ENCODE measurements at places on chromosomes 13 and 19.
A peak's percentile ranks its signal among the peaks of the same experiment; 100 is the strongest.

DNA sequence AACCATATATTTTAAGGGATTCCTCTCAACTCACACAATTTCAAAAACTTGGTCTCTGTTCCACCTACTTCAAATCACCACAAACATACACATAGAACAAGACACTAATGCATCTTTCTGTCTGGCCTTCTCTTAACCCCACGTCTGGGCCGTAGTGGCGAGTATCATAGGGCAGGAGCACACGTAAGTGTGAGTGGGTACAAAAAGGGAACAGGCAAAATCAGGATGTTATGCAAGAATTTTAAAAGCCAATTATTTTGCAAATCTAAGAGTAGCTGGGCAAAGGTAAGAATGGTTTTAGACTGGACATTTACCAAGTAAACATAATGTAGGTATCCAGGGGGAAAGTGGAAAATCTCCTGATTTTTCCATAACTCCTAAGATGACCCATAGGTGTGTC is 35.1 kb downstream of the MTMR6 start:
- no peak for DNase-seq

- no peak for DNase-seq
These were observed 86.6 kb downstream of the SLC7A1 start for GRCh38 chr13:29508876-29509252.

GRCh38 chr13:46614582-46614981 is 61.6 kb downstream of the LRCH1 start:
- no peak for DNase-seq

- DNase-seq: no peak
These were observed 17.1 kb upstream of the ZSCAN4 start for GRCh38 chr19:57651654-57651996.

GRCh38 chr19:4144666-4145249 is 8.7 kb upstream of the CREB3L3 start:
- DNase-seq: no peak

DNA sequence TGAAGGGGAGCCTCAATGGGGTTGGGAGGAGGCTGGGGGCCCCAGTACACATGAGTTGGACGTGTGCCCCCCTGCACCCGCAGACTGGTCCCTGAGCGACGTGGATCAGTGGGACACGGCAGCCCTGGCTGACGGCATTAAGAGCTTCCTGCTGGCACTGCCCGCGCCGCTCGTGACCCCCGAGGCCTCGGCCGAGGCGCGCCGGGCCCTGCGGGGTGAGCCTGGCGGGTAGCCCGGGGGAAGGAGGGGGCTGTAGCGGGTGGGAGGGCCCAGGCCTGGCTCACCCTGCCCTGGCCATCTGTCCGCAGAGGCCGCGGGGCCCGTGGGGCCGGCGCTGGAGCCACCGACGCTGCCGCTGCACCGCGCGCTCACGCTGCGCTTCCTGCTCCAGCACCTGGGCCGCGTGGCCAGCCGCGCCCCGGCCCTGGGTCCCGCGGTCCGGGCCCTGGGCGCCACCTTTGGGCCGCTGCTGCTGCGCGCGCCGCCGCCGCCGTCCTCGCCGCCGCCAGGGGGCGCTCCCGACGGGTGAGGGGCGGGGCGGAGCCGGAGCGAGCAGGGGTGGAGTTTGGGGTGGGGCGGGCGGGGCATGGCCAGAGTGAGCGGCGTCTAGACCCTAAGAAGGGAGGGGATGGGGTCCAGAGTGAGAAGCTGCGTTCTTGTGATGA is 8.1 kb downstream of the PIK3R2 start:
- peak; percentile 74 for DNase-seq

DNA sequence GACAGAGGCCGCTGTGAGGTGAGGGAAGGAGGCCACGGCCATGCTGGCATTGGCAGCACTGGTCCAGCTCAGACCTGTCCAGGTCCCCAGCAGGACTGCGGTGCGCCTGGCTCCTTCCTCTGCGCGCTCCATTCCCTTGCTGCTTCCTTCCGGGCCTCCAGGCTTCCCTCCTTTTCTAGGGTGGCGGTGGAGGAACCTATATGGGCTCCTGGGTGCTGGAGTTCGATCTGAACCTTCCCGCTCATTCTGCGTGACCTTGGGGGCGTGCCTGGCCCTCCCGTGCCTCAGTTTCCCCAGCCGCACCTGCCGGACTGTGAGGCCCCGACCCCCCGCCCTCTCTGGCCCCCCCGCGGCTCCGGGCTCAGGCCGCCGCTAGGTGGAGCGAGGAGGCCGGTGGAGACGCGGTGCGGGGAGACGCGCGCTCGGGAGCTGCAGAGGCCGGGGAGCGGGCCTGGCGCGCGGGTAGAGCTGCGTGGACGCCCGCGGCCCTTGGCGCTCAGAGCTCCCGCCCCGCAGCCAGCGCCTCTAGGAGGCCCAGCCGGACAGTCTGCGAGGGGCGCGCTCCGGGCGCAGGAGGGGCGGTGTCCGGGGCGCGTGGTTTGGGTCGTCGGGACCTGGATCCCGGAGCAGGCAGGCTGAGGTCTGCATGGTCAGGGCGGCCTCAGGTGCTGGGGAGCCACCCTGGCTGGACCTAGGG is 29.9 kb downstream of the EFNA2 start:
- peak; percentile 50 for DNase-seq

DNA sequence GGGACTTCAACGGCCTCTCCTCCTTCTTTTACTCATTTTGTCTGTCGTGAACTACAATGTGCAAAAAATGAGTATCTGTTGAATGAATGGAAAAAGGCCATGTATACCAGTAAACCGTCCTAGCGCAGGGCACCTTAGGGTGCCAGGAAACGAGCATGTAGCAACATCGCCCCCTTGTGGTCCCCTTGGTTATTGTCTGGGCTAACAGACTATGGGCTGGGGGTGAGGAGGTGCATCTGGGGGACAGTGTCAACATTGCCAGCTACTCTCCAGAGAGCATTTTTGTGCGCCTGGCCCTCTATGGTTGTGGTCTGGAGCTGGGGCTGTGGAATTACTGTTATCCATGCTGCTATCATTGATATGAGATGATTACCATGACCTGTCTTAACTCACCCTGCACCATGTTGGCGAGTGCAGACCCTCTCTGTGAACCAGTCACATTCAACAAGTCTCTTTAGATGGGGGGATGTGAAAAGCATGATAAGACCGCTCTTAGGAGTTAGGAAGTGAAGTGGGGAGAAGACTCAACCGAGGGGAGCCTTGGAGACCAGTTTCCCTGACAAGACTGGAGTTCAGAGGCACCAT is 22.8 kb upstream of the SIGLEC11 start:
- no peak for DNase-seq

DNA sequence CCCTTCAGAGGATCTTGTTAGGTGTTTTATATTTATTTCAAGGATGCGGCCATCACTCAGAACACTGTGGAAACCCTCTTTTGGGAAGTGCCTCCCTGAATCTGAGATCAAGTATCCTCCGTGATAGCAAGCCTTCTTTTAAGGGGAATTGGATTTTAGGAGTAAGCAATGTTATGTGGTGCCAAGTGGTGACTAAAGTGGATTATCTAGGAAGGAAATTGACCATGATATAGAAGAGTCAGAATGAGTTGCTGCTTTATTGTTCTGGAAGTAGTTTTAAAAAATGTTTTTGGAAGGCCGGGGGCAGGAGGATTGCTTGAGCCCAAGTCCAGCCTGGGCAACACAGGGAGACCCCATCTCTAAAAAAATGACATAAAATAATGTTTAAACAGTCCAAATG is 6.7 kb downstream of the ERCC5 start:
- no peak for DNase-seq

GRCh38 chr13:75897386-75897785 is 261.3 kb downstream of the LMO7 start:
- no peak for DNase-seq

- DNase-seq: peak; percentile 73
These were observed 630 bp downstream of the RAP2A start for GRCh38 chr13:97434397-97435201.

- DNase-seq: no peak
These were observed 212.2 kb downstream of the ENOX1 start for GRCh38 chr13:43574605-43575004.

DNA sequence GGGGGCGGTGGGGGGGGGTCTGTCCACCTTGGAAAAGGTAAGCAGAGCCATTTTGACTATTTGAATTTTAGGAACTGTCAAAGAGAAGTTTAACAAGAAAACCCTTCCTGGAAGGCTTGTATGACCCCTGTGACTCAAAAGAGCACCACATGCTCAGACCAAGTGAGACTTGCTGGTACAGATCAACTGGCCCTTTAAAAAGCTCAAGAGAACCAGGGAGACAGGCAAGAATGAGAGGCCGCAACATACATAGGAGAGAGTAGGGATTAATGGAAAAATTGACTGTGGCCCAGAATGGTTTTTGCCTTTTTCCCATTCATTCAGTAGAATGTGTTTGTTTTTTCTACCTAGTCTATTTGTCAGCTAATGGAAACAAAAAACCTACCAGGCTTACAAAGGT is 26.2 kb upstream of the ATP8A2 start:
- no peak for DNase-seq

DNA sequence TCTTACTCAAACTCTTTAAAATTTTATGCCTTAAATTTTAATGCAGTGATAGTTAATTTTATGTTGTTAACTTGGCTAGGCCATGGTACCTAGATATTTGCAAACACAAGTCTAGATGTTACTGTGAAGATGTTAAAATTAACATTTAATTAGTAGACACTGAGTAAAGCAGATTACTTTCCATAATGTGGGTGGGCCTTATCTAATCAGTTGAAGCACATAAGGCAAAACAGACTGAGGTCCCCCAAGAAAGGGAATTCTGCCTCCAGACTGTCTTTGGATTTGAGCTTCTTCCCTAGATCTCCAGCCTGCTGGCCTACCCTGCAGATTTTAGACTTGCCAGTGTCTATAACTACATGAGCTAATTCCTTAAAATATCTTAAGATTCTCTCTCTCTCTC is 294.0 kb downstream of the ENOX1 start:
- no peak for DNase-seq

GRCh38 chr13:20247403-20247802 is 15.3 kb upstream of the GJB6 start:
- DNase-seq: no peak

DNA sequence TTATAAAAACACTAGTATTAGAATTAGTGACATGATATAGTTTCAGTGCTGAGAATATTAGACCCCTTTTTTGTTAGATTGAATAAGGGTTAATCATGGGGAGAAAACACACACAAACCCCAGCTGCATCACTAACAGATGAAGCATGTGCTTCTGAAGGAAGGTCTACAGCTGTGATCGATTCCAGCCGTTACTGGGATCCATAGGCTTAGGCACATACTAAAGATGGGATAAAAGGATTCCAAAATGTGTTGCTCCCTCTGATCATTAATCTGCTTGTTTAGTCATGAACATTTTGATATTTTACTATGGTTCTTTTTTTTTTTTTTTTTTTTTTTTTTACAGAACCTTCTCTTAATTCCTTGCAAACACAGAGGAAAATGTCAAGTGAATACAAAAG is 1591.3 kb downstream of the EFNB2 start:
- DNase-seq: no peak

DNA sequence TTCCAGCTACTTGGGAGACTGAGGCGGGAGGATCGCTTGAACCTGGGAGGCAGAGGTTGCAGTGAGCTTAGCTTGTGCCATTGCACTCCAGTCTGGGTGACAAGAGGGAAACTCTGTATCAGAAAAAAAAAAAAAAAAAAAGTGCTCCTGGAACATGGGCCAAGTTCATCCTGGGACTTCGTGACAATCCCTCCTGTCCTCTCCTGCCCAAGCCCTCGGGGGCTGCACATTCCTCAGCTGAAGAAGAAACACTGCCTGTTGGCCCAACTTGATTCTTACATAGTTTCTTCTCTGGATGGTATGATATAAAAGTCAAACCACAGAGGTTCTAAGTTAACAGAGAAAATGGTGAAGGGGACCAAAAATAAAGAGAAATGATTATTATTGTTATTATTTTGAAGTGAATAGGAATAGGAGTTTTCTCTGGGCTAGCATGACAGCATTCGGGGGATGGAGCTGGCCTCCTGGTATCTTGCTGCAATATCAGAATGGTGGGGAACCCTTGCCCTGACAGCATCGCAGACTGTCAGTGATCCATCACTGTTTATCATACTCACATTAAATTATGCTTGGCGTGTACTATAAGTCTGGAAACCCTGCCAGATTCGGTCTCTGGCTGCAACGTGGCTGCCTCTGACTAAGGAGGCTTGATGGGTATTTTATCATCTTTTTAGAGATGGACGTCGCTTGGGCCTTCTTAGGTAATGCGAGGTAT is 113.7 kb upstream of the OXGR1 start:
- DNase-seq: no peak

GRCh38 chr13:95226050-95226449 is 75.2 kb downstream of the ABCC4 start:
- no peak for DNase-seq

GRCh38 chr13:110187641-110188161 is 119.3 kb downstream of the COL4A1 start:
- DNase-seq: peak; percentile 82

GRCh38 chr19:55083004-55083850 is 7.6 kb downstream of the EPS8L1 start:
- no peak for DNase-seq

GRCh38 chr13:91722267-91722884 is 324.0 kb downstream of the GPC5 start:
- DNase-seq: no peak

DNA sequence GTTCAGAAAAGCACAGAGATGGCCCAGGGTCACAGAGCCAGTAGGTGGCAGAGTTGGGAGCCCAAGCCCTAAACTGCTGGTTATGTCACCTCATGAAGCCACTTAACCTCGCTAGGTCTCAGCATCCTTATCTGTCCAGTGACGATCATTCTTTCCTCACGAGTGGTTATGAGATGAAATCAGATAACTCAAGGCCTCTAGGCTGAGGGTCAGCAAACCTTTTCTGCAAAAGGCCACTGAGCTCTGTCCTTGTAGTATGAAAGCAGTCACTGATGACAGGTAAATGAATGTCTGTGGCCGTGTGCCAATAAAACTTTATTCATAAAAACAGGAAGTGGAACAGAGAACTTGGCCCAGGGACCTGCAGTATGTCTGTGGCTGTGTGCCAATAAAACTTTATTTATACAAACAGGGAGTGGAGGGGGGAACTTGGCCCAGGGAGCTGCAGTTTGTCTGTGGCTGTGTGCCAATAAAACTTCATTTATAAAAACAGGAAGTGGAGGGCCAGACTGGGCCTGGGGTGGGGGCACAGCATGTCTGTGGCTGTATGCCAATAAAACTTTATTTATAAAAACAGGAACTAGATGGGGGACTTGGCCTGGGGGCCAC is 71.2 kb downstream of the GNG7 start:
- DNase-seq: peak; percentile 55

DNA sequence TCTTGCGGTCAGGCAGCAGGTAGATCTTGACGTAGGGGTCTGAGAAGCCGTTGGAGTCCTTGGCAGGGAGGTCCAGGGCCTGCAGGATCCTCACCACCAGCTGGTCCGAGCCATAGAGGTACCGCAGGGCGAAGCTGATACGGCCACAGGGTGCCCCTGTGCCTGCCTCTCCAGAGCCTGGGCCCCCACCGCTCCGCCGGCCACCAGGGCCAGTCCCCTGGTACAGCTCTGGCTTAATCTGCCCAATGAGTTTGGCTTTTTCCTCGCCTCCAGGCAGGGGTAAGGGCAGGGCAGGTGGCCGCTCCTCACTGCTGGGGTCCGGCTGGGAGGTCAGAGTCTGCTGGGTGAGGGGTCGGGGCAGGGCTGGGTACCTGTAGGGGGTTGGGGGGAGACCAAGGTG is 9.9 kb downstream of the SYT3 start:
- no peak for DNase-seq
